NCI-H345 (cell line): ENCODE measurements at places on chromosomes 6 and 20.

DNA sequence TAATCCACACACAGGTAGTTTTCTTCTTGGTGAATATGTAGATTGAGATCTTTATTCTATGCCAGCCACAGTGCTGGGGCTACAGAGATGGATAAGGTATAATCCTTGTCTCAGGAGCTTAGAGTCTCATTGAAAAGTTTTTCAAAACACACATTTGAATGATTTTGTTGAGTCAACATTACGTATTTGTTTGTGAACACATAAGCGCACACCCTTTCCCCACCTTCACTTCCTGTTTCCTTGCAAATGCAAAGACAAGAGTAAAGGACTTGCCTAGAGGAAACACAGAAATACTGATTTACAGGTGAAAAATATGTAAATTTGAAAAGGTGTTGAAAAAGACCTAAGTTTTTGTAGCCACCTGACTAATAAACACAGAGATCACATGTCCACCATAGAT lies 27.8 kb downstream of the VAPB start:
- DNase-seq, result no peak

GRCh38 chr6:88910922-88911778 lies 52.3 kb downstream of the RNGTT start:
- DNase-seq, result peak; percentile 49

- no peak for DNase-seq
Observed at GRCh38 chr20:47849006-47849405, 63.7 kb upstream of the SULF2 start.

DNA sequence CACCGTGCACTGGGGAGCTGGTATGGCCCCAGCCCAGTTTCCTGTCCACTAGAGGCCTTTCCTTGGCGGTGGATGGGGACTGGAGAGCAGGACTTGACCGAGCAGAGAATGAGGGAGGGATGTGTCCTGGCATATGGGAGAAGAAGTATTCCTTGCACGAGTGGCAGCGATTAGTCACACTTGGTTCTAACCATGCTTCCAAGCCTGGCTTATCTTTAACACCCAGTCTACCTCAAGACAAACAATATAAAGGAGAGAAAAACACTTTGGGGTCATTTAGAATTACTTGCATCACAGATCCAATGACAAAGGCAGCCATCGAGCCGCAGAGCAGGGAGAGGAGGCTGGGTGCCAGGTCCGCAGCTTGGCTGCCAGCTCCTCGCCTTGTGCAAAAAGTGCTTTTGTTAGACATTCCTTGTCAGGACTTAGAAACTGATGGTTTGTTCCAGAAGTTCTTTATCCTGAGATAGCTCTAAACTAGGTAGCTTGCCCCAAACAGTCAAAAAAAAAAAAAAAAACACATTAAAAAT lies 214.9 kb upstream of the GMDS start:
- no peak for DNase-seq

GRCh38 chr6:3471711-3472110 lies 14.9 kb upstream of the SLC22A23 start:
- no peak for DNase-seq

GRCh38 chr6:163655217-163656121 lies 241.0 kb downstream of the QKI start:
- no peak for DNase-seq

GRCh38 chr6:127606131-127606562 lies 29.2 kb downstream of the C6orf58 start:
- no peak for DNase-seq

GRCh38 chr20:40689943-40690835 lies 1.2 kb upstream of the MAFB start:
- peak; percentile 92 for DNase-seq

DNA sequence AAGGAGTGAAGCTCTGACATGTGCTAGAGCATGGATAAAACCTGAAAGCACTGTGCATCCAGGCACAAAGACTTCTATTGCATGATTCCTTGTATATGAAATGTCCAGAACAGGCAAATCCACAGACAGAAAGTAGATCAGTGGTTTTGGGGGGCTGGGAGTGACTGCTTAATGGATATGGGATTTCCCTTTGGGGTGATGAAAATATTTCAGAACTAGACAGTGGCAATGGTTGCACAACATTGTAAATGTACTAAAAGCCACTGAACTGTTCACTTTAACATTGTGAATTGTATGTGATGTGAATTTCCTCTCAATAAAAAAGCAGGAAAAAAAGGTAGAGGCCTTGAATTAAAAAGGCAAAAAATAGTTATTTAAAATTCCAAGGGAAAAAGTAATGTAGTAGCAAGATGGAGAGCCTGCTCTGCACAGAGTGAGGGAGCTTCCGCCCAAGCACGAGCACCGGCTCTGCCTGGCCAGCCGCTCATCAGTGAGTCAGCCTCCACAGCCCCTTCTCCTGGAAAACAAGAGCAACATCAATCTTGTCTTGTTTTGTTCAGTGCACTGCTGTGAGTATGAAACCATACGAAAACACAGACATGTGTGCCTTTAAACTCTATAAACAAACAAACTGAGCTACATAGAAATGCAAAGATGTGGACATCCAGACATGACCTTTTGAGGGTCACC lies 74.6 kb upstream of the THBS2 start:
- DNase-seq, result no peak

DNA sequence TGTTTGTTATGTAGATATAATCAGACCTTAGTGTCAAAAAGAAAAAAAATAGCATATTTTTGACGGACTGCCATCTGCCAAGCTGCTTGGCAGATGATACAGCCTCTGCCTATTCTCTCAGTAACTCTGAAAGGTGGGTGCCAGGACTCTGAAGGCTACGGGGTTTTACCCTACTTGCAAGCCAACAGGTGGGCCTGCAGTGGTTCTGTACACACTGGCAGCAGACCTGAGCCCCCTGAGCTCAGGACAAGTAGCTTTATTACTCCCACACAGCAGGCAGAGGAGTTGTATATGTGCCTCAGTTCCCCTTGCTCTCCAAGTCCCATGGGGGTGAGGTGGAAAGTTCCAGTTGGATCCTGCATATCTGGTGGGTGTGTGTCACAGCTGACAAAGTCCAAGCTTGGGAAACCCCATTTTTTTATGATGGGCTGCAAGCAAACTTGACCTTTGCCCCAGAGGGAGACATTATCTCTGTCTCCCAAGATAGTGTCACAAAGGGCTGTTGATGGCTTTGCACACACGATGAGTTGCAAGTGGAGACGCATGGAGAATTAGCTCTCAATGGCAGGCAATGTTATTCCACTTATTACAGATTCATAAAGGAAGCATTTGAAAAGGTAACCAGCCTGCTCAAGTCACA lies 20.5 kb upstream of the AFDN start:
- DNase-seq, result no peak

- no peak for DNase-seq
Observed at GRCh38 chr6:25925876-25926275, 4.6 kb downstream of the SLC17A2 start.

- no peak for DNase-seq
Observed at GRCh38 chr6:134720353-134721059, 229.4 kb downstream of the ALDH8A1 start.

- DNase-seq, result no peak
Observed at GRCh38 chr6:21753241-21754108, 159.9 kb downstream of the SOX4 start.

- DNase-seq, result no peak
Observed at GRCh38 chr6:33521489-33522091, 58.5 kb downstream of the BAK1 start.

DNA sequence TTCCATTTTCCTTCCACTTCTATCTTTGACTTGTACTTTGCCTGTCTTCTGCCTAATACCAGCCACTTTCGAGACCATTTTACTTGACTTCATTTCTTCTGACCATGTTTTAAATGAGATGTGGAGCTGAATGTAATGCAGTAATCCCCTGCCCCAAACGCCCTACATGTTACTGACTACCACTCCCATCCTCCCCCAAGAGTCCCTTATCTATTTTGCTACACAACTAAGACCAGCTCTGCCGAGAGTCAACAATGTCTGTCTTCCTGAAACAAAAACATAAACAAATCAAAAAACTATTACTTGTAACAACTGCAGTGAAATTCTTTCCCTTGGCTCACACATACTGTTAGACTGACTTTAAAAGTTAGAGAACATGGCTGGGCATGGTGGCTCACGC lies 27.1 kb upstream of the KIAA1586 start:
- DNase-seq, result no peak

- DNase-seq, result no peak
Observed at GRCh38 chr6:33160728-33161344, 31.4 kb downstream of the COL11A2 start.

DNA sequence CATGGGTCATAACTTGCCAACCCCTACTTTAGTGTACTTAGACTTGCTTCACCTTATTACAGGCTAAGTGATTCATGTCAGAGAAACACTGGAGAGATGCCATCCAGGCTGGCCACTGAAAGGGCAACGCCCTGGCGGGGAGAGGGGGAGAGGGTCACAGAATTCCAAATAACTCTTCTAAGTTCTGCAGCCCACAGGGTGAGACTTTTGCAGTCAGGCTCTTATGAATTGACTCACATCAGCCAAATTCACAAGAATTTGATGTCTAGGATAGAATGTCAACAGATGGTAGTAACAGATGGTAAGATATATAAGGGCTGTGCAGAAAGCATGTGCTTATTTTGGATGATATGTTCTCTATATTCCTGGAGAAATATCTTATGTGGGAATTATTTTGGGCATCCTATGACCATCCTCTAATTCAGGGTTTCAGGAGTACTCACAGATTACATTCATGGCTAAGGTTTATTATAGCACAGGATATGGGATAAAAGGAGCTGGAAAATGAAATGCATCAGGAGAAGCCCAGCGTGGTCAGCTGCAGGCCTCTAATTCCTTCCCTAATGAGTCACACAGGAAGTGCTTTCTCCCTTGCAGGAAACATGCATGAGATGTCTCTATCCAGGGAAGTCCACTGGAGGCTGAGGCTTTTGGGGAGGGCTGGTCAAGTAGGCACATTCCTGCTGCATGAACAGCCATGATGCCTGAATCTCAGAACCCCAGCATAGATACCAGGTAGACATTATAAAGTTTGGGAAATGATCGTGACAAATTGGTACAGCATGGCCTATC lies 58.7 kb upstream of the RIN2 start:
- no peak for DNase-seq

- DNase-seq, result no peak
Observed at GRCh38 chr6:116797585-116797984, 31.3 kb downstream of the GPRC6A start.

- DNase-seq, result no peak
Observed at GRCh38 chr20:6381887-6382286, 259.1 kb upstream of the FERMT1 start.

DNA sequence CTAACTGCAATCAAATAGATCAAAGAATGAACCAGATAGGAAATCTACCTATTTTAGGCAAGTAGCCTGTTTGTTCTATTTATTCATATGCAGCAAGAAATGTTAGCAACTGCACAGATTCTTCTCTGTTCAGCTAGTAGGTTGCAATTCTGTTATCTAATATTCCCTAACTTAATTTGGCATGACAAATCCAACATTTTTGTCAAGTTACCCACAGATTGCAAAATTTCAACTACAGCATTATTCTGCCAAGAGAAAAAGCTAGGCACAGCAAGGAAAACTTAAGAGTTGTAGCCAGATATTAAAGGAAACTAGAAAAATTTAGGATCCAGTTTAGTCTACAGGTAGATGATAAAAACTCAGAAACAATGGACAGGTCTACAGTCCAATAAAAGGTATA lies 104.4 kb upstream of the SYNCRIP start:
- DNase-seq, result no peak

DNA sequence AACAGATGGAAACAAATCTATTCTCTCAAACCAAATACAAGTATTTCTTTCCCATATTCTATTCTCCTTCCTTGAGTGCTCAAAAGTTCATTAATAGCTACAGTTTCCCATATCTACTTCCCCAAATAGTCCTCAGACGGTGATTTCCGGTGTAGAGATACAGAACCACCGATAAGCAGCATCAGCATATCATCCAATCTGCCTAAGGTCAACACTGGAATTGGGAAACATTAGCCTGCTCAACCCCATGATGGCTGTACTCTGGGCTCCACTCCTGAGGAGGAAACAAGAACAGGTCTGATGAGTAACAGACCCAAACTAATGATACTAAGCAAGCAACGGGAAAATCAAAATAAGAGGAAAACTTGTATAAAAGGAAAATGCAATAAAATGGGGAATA lies 115.6 kb downstream of the EPB41L2 start:
- no peak for DNase-seq

GRCh38 chr6:164827537-164827936 lies 481.9 kb downstream of the C6orf118 start:
- peak; percentile 79 for DNase-seq

GRCh38 chr6:96657344-96657743 lies 94.4 kb downstream of the FHL5 start:
- no peak for DNase-seq

GRCh38 chr6:89843070-89843469 lies 13.4 kb downstream of the CASP8AP2 start:
- DNase-seq, result peak; percentile 6

GRCh38 chr20:5789827-5790226 lies 39.6 kb downstream of the SHLD1 start:
- no peak for DNase-seq

- no peak for DNase-seq
Observed at GRCh38 chr20:56816349-56816748, 187.2 kb downstream of the TFAP2C start.

- DNase-seq, result peak; percentile 3
Observed at GRCh38 chr6:11771473-11772048, 7.0 kb downstream of the ADTRP start.

DNA sequence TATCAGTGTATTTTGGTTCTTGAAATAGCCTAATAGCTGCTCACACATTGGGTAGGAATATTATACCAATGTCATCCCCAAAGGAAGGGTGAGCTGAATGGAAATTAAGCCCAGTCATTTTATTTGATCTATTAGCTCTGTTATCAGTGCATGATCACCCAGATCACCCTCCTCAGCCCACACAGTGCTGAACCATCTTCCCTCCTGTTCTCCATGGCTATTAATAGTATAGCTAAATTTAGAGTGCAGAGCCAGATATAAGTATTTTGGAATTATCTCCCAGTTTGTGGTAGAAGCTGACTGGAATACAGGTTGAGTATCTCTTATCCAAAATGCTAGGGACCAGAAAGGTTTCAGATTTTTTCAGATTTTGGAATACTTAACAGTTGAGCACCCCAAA lies 45.4 kb downstream of the KCTD20 start:
- no peak for DNase-seq

GRCh38 chr6:140403020-140403419 lies 1028.6 kb upstream of the CITED2 start:
- no peak for DNase-seq

GRCh38 chr20:48375804-48376203 lies 452.0 kb downstream of the PREX1 start:
- DNase-seq, result no peak

DNA sequence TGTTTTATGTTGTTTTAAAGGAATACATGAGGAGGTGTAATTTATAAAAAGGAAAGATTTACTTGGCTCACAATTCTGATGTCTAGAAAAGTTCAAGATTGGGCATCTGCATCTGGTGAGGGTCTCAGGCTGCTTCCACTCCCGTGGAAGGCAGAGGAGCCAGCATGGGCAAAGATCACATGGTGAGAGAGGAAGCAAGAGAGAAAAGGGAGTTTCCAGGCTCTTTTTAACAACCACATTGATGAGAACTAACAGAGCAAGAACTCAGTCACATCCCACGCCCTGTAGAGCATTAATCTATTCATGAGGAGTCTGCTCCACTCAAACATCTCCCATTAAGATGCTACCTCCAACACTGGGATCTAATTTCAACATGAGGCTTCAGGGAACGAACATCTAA lies 1666.3 kb downstream of the HACE1 start:
- DNase-seq, result no peak

- DNase-seq, result no peak
Observed at GRCh38 chr6:53238311-53238710, 89.7 kb upstream of the GCM1 start.
